WTC11 (cell line): ENCODE measurements at places on chromosomes 12 and 14.

GRCh38 chr12:105454688-105455087, 124.2 kb downstream of the C12orf75 start:
- DNase-seq, result no peak

DNA sequence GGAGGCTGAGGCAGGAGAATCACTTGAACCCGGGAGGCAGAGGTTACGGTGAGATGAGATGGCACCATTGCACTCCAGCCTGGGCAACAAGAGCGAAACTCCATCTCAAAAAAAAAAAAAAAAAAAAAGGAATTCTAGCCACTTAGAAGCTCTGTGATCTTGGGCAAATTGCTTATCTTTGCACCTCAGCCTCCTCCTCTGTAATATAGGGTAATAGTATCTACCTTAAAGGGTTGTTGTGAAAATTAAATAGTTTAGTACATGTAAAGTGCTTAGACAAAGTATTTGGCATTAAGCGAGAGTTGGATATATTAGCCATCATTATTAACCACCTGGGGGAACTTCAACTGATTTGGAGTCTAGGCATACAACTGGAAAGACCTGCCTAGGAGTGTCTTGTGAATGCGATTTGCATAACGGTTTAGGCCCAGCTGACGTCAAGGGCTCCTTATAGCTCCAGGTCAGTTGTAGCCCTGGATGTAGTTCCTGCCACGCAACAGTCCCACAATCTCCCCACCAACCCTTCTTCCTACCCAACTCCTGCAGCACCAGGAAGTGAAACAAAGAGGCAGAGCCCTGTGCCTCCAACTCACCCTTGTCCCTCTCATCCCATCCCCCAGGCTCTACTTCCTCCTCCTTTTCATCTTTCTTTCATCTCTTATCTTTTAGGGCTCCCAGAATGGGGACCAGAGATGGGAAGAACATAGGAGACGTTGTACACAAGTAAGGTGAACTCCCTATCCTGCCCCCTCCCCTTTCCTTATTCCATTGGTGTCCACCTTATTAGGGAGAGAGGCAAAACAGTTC, 2.1 kb upstream of the IL23A start:
- DNase-seq, result no peak

DNA sequence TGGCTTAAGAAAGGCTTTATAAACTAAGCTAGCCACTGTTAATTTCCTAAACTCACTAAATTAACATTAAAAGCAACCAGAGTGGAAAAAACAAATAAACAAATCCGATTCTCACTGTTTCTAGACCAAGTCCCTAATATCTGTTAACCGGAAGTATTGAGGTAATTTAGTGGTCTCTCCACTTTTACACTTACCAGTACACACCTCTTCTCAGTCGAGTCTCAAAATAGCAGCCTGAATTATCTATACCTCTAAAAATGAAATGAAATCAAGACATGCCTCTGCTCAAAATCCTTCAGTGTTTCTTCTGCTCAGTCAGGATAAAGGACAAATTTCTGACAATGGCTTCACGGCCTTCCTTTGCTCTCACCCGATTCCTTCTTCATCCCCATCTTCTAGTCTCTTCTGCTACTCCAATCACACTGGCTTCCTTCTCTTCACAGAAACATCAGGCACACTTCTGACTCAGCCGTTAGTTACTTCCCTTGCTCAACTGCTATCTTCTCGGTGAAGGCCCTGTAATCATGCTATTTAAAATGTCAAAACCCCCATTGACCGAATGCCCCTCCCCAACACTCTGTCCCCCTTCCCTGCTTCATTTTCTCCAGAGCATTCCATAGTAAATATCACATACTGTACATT, 161.3 kb downstream of the KITLG start:
- no peak for DNase-seq

DNA sequence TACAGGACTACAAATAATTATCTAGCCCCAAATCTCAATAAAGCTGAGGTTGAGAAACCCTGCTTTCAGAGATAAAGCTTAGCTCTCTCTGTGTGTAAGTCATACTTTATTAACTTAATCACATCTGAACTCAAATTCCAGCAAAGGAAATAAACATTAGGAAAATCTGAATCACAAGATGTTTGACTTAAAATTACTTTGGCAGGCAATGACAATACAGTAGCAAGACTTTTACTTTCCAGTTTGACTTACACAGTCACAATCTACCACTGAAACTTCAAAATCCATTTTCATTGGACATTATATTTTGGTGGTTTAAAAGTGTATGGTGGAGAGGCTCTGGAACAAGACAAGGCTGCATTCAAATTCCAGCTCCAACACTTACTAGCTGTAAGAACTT, 11.4 kb downstream of the TMEM116 start:
- no peak for DNase-seq

DNA sequence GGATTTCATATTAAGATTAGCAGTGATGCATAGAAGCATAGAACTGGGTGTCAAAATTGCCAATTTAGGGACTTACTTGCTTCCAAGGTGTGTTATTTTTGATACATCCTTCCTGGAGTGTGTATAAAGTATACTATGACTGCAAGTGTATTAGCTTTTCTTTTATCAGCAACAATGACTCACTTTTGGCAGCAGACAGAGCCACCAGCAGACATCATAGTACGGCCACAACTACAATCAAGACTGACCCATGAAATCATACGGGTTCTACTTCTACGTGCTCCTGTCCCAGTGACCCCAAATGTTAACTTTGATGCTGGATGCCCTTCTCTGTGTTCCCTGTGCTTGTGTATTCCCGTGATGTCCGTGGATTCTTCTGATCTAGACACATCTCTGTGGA, 443.9 kb downstream of the TMEM132D start:
- DNase-seq, result no peak

- no peak for DNase-seq
These were observed 4.1 kb downstream of the LRIG3 start for GRCh38 chr12:58916161-58916621.

- DNase-seq, result no peak
These were observed 224.1 kb upstream of the EGLN3 start for GRCh38 chr14:34174973-34175372.

GRCh38 chr14:104262515-104263514, 124.4 kb downstream of the KIF26A start:
- no peak for DNase-seq

DNA sequence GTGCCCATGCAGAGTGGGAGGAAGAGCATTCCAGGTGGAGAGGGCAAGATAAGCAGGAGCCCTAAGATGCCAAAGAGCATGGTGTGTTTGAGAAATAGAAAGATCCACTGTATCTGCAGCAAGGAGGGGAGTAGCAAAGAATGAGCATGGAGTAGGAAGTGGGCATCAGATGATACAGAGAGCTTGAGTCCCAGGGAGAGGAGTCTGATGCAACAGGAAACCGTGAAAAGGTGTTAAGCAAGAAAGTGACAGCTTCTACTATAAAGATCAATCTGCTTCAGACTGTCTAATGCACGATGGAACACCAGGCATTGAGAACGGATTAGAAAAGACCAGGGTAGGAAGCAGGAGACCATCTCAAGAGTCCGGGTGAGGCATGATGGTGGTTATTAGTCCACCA, 12.3 kb upstream of the GPRC5D start:
- DNase-seq, result no peak
